ENCODE measurements at places on chromosomes 7 and 10.

- DNase-seq: no peak
These were observed 14.2 kb downstream of the CACNA2D1 start for GRCh38 chr7:82429408-82429807.

DNA sequence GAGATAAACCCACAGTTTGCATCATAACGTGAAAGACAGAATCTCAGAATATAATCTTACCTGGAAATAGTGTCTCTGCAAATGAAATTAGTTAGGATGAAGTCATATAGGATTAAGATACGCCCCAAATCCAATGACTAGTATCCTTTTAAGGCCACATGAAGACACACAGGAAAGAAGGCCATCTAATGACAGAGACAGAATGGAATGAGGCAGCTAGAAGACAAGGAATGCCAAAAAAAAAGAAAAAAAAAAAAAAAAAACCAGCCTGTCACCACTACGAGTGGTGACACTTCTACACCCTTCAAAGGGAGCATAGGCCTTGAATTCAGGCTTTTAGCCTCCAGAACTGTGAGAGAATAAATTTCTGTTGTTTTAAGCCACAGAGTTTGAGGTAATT, 82.9 kb downstream of the HYCC1 start:
- no peak for DNase-seq

DNA sequence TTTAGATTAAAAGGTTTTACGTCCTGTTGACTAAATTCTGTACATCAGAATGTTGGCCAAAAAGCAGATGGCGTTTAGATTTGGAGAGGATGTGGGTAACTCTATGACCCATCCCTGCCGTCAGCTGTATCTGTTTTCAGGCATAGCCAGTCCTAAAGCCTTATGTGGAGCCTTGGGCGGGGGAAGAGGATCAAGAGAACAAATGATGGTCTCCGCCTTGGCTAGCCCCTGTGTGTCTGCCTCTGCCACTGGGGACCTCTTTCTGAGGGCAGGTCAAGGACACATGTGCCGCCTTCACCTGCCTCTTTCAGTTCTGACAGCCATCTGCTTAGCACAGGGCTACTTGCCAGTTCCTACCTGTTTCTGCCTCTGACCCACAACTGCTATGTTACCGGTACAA, 24.1 kb downstream of the PDSS1 start:
- peak; percentile 23 for DNase-seq

DNA sequence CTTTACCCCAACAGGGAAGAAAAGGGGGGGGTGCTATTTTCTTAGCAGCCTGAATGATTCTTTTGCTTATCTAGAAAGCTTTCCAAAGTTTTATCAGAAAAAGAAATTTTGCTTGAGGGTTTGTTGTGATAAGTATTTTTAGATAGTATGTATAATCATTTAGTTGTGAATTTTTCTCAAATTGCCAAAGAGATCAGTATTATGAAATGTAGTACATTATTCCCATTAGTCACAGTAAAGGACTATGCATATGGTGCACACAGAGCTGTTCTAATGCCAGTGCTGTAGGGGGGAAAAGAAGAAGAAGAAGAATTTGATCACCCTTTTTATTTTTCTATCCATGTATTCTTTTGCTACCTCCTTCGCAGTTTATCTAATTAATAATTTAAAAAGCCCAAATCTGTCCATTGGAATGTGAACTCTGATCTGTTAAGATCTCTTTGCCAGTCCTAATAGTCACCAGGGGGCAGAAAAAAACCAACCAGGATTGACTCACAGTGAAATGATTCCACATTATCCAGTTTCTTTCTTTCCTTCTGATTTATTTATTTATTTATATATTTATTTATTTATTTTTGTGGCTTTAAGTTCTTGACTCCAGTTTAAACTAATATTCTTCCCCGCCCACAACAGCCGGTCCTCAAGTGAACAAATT, 4.7 kb downstream of the RBM20 start:
- DNase-seq: no peak

DNA sequence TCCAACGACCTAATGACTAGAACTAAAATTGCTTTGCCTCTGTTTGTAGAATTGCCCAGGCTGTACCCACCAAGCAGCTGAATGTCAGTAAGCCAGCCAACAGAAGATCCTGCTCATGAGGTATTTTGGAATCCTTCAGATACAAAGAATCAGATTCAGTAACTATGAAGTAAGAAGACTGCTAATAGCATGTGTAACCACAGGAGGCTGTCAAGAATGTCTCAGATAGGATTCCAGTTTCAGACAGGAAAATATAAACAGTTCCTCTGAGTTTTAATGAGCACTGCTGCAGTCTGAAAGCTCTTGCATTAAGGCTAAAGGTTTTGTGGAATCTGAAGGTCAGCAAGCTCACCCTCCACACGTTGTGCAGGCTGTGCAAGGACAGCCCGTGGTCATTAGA, 112.6 kb upstream of the ADAM12 start:
- DNase-seq: no peak

- DNase-seq: no peak
These were observed 167.6 kb downstream of the GRID1 start for GRCh38 chr10:86199041-86199440.

- DNase-seq: no peak
These were observed 76.7 kb upstream of the MKX start for GRCh38 chr10:27822301-27822700.

- no peak for DNase-seq
These were observed 40.3 kb downstream of the TMEM178B start for GRCh38 chr7:141114029-141114664.

GRCh38 chr10:121959671-121960070, 15.3 kb downstream of the NSMCE4A start:
- no peak for DNase-seq

GRCh38 chr7:83696101-83696500, 47.2 kb upstream of the SEMA3E start:
- DNase-seq: no peak

GRCh38 chr7:130667593-130668257, 823 bp downstream of the COPG2 start:
- DNase-seq: no peak

DNA sequence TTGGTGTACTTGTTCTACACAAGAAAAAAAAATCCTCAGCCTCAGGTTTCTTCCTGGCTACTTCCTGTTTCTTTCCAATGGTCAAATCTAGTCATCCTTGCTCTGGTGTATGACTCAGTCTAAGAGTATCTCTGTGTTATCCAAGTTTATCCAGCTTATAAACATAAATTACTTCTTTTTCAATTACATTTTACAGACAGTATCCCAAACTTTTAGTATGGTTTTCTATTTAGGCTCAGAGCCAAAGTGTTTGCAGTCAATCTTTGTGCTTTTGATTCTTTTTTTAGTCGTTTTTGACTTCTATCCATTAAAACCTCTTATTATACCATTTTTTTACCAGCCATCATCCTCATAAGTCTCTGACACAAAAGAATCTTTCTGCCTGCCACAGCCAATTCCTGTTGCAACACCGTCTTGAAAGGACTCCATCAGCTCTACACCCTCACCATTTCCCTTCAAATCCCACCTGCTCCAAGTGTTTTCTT, 294.6 kb downstream of the PTEN start:
- no peak for DNase-seq

GRCh38 chr10:14774797-14775196, at the start of gene FAM107B:
FAM107B (minus strand) TSS chr10:14774897; CDS start chr10:14774663, 234 bp downstream.
- DNase-seq: no peak
